Lung microvascular endothelial cell (primary cell): ENCODE measurements at places on chromosomes 2 and 18. TPM values are rescaled to one million over a fixed set of nuclear protein-coding genes. Genes with fewer than 3 reads are reported as not detected.

GRCh38 chr2:233449081-233449901 is 95.0 kb downstream of the DGKD start:
- peak; percentile 70 for DNase-seq

DNA sequence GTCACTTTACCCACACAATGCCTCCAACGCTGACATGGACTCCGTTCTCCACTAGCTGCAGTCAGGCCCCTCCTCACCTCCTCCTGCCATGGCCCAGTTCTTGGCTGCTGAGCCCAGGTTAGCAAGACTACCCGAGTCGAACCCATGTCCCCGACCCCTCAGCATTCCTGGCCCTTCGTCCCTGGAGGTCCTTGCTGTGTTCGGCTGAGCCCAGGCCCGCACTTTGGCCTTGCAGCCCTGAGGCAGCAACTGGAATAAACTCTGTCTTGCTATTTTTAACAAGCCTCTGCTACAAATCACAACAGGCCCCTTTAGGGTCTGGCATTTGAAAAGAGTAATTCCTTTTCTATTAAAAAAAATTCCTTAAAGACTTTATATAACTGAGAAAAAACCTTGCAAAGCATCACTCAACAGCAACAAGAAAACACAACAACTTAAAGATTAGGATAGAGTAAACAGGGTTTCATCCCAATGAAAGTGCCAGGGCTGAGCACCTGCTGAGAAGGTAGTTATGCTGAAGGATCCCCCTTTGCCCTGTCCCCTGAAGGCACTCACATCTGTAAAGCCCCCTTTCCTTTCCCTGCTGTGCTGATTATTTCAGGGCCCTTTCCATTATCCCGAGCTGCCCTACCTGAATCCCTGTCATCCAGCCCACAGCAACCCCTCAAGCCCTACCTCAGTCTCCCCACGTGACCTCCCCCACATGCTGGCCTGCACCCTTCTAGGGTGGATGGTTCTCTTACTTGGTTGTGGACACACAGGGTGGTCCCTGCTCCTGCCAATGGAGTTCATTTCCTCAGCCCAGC is 120.0 kb upstream of the SNTG2 start:
- no peak for DNase-seq

- DNase-seq: no peak
These were observed 68.5 kb downstream of the LONRF2 start for GRCh38 chr2:100253786-100254185.

GRCh38 chr2:117760916-117761315 is 53.6 kb upstream of the DDX18 start:
- no peak for DNase-seq

Gene PTPRN
- total RNA-seq: not detected in 2 replicates

Gene CNDP1
- total RNA-seq: not detected in 2 replicates

GRCh38 chr2:239394978-239395377 is 5.8 kb downstream of the HDAC4 start:
- no peak for DNase-seq

Gene HOXD9
- 15.3 and 23.8 TPM in 2 replicates for total RNA-seq

GRCh38 chr18:56570978-56571377 is 67.4 kb downstream of the TXNL1 start:
- no peak for DNase-seq
